RWPE2 (cell line): ENCODE measurements at places on chromosomes 7 and 10.

DNA sequence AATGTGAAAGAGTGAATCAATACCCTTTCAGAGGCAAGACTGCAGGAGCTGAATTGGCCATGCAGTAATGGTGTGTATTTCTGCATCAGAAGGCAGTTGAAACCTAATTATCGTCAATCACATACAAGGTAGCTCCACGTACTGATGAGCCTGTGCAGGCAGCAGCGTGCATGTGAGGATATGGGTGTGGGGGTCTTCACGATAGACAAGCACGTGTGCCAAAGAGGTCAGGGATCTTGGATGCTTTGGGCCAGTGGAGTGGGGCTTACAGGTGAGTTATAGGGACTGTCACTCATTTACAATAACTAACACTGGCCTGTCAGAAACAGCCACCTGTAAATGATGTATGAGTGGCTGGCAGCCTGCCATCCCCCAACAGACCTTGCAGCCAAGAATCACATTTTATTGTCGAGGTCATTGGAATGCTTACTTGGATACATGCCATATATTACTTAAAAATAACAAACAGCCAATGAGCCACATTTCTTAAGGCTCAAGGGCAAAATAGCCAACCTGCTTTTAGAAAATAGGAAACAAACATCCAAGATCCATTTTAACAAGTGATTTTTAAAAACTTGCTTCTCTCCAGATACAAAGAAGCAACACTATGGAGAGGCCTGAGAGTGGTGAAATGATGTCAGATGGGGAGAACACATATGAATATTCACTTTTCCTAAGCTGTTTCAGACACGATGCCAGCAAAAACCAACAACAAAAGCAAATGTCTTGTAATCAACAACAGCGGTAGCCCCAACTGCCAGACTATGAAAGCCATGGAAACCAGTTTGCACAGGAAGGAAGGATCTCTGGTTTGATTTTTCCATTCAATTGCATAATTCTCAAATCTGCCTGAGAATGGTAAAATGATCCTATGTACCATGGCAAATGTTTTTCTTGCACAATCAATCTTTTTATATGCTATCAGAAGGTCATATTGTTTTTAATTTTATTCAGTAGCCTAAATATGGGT is 210.7 kb downstream of the SKAP2 start:
- no peak for DNase-seq

GRCh38 chr10:12750526-12751201 is 250.8 kb downstream of the CCDC3 start:
- no peak for DNase-seq

GRCh38 chr7:68122801-68123200 is 1126.2 kb downstream of the TYW1 start:
- no peak for DNase-seq

GRCh38 chr7:732094-732541 is 5.0 kb upstream of the PRKAR1B start:
- peak; percentile 64 for DNase-seq

DNA sequence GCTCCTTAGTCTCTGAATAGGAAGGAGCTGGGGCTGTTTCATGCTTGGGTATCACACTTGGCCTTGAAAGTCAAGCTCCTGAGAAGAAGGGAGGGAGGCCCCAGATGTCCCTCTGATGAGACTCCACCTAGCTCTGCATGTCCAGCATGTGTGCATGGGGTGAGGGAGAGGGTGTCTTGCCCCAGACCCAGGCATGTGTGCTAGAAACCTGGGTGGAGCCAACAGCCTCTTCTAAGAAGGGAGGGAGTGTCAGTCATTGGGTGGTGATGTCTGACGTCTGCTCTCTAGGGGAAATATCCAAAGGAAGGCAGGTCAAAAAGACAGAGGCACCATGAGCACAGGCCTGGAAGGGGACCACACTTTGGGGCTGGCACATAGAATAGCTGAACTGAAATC is 159.0 kb downstream of the CDH23 start:
- no peak for DNase-seq

GRCh38 chr10:70198696-70199466 is 28.6 kb upstream of the SAR1A start:
- no peak for DNase-seq

GRCh38 chr7:107387573-107388219 is 82.2 kb upstream of the GPR22 start:
- DNase-seq = no peak

DNA sequence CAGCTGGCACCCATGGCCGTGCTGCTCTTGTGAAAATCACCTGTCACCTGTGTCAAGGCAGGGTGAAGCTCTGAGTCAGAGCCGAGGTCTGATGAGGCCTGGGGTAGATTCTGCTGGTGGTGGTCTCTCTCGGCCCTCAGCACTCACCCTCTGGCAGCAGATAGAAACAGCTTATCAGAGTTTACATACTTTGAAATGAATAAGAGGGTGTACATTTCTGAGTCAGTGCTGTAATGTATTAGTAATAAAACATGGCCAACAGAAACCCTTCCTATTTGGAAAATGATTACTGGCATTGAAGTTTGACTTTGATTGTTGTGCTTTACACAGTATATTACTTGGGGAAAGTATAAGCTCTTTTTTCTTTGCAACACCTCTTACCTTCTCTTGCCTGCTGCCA is 228.8 kb downstream of the SNX10 start:
- no peak for DNase-seq

GRCh38 chr7:131667699-131668098 is 111.3 kb upstream of the PODXL start:
- DNase-seq = no peak
